ENCODE measurements at places on chromosomes 7 and 10.

DNA sequence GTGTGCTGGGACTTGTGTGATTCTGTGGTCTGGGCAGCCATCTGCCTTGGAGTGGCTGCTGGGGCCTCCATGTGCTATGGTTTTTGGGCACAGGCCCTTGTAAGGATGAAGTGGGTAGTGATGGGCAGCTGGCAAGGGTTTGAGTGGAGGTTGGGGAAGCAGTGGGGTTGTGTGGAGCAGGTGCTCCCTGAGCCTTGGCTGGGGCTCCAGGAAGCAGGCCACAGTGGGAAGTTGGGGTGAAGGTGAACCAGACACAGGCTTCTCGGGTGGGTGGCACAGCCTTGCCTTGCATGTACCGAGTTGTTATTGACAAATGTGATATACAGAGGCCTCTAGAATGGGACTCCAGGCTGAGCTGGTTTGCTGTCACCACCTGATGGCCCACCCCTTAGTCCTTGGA, 82.3 kb downstream of the ADCY1 start:
- DNase-seq: no peak

- DNase-seq: no peak
Observed at GRCh38 chr7:29866490-29866930, 60.2 kb downstream of the WIPF3 start.

DNA sequence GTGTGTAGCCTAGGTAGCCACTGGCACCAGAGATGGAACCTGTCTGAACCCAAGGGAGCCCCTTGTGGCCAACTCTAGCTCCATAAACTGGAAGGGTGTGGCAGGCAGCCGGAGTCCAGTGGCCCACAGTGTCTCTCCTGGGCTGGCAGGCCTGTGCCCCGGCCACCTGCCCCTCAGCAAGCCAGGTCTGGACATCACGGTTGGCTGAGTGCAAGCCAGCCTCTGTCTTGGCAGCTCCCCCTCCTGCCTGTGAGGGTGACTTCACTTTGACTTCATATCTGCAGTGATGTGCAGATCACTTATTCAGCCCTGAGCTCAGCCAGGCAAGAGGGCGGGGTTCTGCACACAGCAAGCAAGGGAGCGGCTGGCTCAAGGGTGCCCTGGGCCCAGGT, 1.3 kb upstream of the RET start:
- no peak for DNase-seq

GRCh38 chr10:123774132-123774742, 108.1 kb downstream of the GPR26 start:
- no peak for DNase-seq

- no peak for DNase-seq
Observed at GRCh38 chr10:87861566-87861952, 1.8 kb downstream of the KLLN start.

DNA sequence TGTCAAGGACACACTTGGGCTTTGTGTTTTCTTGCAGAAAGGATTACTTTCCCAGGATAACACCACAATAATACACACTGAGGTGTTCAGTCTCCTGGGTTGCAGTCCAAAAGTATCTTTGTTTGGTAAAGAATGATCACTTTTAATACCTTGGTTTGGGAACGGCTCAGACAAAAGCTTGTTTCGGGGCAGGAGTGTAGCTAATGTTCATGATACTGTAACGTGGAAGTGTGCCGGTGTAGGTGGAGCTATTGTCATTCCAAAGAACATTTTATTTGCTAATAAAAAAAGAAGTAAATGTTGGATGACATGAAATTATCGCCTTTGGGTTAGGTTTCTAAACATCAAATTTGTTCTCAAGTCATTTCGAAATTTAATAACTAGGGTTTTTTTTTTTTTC, 1.2 kb downstream of the EIF4H start:
- DNase-seq: no peak

GRCh38 chr7:46440186-46440585, 519.1 kb upstream of the IGFBP3 start:
- no peak for DNase-seq

- DNase-seq: no peak
Observed at GRCh38 chr10:14535457-14536130, 204.9 kb upstream of the FRMD4A start.

DNA sequence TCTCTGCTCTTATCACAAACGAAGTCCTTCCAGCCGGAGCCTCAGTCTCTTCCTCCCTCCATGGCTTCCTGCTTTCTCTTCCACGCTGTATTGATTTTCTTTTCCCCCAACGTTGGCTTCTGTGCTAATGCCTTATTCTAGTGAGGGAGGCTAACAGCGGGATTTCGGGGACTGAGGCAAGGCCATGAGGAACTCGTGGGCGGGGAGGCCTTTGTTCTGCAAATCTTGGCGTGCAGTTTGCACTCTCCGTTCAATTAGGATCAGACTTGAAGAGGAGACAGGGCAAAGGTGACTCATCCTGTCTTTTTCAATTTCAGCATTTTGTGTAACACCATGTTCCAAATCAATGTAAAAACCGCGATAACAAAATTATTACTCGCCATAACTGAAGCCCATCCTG, 25.3 kb downstream of the EN2 start:
- DNase-seq: no peak

GRCh38 chr7:155190688-155191087, 107.0 kb upstream of the INSIG1 start:
- no peak for DNase-seq

GRCh38 chr10:86506062-86506461, 15.5 kb downstream of the WAPL start:
- no peak for DNase-seq

DNA sequence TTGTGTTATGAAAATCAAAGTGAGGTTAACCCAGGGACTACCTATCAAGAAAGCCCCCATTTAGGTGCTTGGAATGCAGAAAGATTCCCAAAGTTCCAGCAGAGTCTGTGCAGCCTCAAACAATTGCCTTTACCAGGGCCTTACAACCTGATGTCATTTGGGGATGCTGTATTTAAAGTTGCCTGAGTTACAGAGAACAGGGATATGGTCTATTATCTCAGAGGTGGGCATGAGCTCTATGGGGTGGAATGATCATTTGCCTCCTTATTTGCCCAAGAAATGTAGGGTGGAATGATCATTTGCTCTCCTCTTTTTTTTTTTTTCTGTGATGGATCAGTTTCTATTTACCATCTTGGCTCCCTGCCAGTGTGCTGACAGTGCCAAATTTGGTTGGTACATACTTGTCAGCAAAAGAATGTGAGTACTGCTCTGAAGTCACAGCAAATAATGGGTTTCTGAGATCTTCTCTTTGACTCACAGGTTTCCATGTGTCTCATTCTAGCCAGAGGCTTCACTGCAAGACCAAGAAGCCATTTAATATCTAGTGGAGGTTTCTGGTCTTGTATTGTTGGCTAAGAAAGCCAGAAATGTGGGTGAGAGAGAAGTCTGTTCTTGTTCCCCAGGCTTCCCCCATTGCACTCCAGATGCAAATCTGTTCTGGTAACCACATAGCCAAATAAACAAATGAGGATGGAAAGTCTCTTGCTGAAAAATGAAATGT, 45.5 kb upstream of the ZNRF2 start:
- no peak for DNase-seq

DNA sequence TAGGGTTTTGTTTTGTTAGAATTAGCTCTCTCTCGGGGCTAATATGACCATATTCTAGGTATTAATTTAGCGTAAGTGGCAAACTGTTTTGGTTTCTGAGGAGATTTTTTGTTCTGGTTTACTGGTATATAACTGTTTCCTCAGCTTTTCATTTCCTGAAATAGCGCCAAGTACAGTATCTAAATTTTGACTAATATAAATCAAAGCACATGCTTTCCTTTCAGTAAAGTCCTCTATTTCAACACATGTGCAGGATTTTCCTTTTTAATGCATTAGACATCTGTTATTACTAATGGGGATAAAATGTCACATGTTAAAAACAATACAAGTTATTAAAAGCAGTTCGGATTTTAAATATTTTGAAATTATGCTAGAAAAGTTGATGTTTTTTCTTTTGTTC, 11.3 kb downstream of the FERD3L start:
- no peak for DNase-seq

Data from AG09309 (cell line).